ENCODE measurements at places on chromosomes 1 and 21. TPM values are rescaled to one million over a fixed set of nuclear protein-coding genes. Genes with fewer than 3 reads are reported as not detected.

Gene TFAP2E
- polyA plus RNA-seq = not detected

Gene KCNC4
- 3.7 TPM for polyA plus RNA-seq

Gene ATP1A2
- polyA plus RNA-seq = 1.9 TPM

Gene C1orf87
- polyA plus RNA-seq = not detected

Gene TRIM67
- polyA plus RNA-seq = 0.21 TPM

Gene TAF13
- polyA plus RNA-seq = 37.9 TPM

GRCh38 chr21:42544544-42544943, 30.9 kb downstream of the SLC37A1 start:
- no peak overlapping the region for H3K4me3 ChIP-seq
- H3K27me3 ChIP-seq = no peaks in the 10 kb centered on the region
- DNase-seq = no peak

DNA sequence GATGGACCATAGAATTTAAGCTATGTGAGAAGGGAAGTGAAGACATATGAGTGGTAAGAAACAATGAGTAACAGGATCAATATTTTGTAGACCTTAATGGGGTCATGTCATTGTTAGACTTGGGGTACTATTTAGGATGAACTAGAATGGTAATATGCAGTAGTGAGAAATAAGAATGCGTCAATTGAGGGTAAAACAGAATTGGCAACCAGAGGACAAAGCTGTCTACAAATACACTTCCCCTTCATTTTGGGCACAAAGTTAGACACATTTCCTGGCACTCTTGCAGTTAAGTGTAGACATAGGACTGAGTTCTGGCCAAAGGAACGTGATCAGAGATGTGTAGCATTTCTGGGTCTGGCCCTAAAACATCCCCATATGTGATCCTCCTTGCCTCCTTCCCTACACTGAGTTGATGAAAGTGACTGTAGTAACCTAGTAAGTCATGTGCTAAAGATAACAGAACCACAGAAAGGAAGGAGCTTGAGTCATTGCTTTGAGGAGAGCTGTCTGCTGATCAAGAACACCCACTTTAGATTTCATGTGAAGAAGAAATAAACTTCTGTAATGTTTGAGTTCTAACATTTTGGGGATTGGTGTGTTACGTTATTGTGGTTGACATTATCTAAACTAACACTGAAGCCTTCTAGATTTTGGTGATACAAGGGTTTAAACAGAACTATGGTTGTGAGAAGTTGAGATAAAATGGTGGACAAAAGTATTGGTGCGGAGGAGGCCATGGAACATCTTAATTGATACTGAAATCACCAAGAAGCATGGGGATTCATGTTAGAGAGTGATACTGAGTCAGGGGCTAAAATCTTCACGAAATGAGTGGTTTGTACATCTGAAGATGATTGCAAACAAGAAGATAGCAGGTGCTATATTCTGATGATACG, 41.7 kb downstream of the CD55 start:
- H3K27me3 ChIP-seq = no peaks in the 10 kb centered on the region
- H3K36me3 ChIP-seq = no peaks in the 10 kb centered on the region
- DNase-seq = no peak
- no peak overlapping the region for H3K27ac ChIP-seq
- H3K4me3 ChIP-seq = no peak overlapping the region

DNA sequence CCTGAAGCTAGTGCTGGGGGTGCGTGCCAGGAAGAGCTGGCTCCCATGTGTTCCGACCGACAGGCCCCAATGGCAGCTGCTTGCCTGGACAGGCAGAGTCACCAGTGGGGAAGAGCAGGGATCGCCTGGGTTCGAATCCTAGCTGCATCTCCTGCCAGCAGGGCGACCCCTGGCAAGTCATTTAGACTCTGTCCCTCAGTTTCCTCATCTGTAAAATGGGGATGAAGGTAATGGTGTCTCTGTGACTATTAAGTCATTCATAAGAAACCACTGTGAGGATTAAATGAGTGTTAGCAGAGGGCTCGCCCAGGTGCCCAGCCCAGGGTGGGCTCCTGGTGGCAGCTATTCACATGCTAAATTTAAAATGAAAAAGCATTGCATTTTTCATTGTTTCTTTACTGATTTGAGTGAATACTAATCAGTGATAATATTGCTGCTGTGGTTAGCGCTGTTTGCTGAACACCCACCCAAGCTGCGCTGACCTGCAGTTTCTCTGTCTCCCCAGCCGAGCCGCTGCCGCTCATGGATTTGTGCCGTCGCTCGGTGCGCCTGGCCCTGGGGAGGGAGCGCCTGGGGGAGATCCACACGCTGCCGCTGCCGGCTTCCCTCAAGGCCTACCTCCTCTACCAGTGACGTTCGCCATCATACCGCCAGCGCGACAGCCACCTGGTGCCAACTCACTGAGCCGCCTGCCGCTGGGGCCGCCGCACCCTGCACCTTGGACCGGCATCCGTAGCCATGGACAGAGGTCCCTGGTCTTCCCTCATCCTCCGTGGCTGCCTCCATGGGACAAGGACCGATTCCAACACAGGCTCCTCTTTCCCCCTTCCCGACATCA, 74.5 kb downstream of the SPSB1 start:
- H3K4me3 ChIP-seq = no peak overlapping the region
- no peak overlapping the region for H3K27ac ChIP-seq
- peaks cover 7% of the 10 kb centered on the region for H3K4me1 ChIP-seq

DNA sequence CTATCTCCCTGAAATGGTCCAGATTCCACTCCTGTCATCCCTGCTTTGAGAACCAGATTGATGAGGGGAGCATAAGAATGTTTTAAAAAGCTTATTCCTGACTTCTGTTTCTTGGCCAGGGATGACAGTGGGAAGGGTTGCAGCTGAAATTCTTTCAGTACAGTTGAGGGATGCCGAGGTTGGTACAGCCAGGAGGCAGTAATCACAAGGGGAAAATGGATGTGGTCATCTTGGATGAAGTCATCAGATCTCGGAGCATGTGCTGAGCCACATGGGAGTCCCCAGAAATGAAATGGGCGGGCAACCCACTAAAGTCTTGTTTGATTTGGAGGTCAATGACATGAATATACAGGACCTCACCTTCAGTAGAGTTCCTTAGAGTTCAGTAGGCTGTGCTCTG, 18.7 kb upstream of the PLA2G2E start:
- H3K4me3 ChIP-seq = no peak overlapping the region
- H3K36me3 ChIP-seq = no peaks in the 10 kb centered on the region
- DNase-seq = no peak
- H3K4me1 ChIP-seq = no peaks in the 10 kb centered on the region
- no peaks in the 10 kb centered on the region for H3K27me3 ChIP-seq

GRCh38 chr1:95604771-95605170, 370.8 kb downstream of the RWDD3 start:
- H3K27ac ChIP-seq = no peak overlapping the region
- no peaks in the 10 kb centered on the region for H3K4me1 ChIP-seq

DNA sequence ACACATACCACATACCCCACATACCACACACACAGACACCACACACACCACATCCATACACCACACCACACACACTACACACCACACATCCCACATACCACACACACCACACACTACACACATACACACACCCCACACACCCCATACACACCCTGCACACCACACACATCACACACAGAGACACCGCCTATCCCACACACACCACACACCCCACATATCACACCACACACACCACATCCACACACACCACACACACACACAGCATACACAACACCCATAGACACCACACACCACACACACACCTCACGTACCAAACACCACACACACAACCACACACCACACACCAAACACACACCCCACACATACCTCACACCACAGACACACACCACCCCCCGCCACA, 68.3 kb downstream of the SLC9A1 start:
- H3K27me3 ChIP-seq = no peaks in the 10 kb centered on the region
- H3K4me1 ChIP-seq = no peaks in the 10 kb centered on the region
- H3K4me3 ChIP-seq = no peak overlapping the region

DNA sequence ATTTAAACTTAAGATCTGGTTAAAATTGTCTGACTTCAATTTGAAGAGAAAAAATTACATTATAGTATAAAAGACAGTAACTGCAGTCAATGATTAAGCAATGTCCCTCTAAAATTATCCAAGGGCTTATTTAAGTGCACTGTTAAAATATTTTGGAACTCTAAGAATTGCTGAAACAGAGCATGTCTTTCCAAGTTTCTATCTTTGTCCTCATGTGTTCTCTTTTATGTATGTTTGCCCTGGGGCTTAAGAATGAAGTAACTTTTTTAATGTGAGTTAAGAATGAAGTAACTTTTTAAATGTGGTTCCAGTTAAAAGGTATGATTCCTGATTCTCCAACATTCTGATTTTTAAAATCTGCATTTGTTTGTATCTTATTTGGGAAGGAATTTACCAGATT, 69.0 kb upstream of the MARK1 start:
- no peaks in the 10 kb centered on the region for H3K27me3 ChIP-seq
- H3K36me3 ChIP-seq = no peaks in the 10 kb centered on the region
- peaks cover 6% of the 10 kb centered on the region for H3K4me1 ChIP-seq
- DNase-seq = no peak

GRCh38 chr1:193318347-193318746, 131.9 kb upstream of the B3GALT2 start:
- H3K4me3 ChIP-seq = no peak overlapping the region
- no peaks in the 10 kb centered on the region for H3K27me3 ChIP-seq
- peaks cover 8% of the 10 kb centered on the region for H3K4me1 ChIP-seq
- DNase-seq = no peak

GRCh38 chr21:36658926-36659325, 40.0 kb upstream of the SIM2 start:
- no peaks in the 10 kb centered on the region for H3K4me1 ChIP-seq
- H3K27ac ChIP-seq = no peak overlapping the region
- H3K27me3 ChIP-seq = no peaks in the 10 kb centered on the region
- no peak overlapping the region for H3K4me3 ChIP-seq
- DNase-seq = no peak

DNA sequence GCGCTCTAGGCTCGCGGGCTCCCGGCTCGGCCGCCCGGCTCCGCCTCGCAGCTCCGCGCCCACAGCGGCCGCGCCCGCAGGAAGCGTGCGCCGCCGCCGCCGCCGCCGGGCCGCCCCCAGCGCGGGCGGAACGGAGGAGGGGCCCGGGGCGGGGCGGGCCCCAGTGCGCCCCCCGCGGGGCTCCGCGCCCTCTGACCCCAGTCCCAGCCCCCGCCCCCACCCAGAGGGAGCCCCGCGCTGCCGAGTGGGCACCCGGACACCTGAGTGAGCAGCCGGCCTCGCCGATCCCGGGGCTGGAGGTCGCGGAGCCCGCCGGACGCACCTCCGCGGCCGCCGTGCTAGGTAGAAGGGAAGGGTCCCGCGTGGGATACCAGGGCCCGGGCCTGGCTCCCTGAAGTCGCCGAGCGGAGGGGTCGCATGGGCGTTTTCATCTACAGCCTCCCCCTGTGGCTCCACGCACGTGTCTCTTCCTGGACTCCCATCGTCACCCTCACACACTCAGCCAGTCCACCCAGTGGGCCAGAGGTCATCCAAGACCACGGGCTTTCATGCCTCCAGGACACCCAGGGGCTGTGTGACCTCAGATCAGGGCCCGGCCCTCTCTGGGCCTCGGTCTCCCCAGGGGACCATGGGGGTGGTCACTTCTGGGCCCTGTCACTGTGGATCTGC, at the start of gene SDC3:
TSS of gene SDC3 (minus strand) at position 63 of the 669 bp plus-strand sequence. CDS start 172 bp downstream, outside the sequence.
- peak within 1 kb of the TSS; percentile 65 for H3K4me3 ChIP-seq
- no peak within 1 kb of the TSS for H3K27ac ChIP-seq
- peaks cover 3% of the 10 kb centered on the region for H3K36me3 ChIP-seq

DNA sequence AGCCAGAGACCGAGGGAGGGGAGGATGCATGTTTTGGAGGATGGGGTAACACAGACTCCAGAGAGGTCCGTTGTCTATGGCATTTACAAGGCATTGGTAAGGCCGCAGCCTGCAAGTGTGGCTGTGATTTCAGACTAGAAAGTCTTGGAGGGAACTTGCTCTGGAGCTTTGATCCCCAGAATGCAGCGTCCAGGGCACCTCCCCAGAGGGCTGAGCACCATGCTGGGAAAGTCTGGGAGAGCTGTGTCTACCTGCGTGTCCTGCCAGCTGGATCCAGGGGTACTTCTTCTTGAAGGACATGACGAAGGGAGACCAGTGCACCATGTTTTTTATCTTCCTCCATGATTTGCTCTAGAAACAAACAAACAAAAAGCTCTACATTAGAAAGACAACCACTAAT, 90.7 kb downstream of the ITPKB start:
- no peaks in the 10 kb centered on the region for H3K27me3 ChIP-seq
- peaks cover 52% of the 10 kb centered on the region for H3K36me3 ChIP-seq
- no peak for DNase-seq
- no peak overlapping the region for H3K4me3 ChIP-seq
- H3K27ac ChIP-seq = no peak overlapping the region

DNA sequence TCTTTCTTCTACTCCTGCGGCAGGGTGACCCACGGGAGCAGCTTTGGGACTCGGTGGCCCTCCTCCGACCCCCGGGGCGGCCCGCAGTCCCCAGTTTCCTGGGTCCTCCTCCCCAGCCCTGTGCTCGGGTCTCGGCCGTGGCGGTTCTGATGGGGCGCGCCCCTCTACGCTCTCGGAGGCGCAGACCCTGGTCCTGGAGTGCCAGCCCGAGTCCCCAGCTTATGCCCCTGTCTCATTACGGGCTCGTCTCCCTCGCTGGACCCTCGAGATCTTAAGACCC, 430 bp downstream of the BTG2 start:
- H3K4me1 ChIP-seq = peaks cover 10% of the 10 kb centered on the region
- peak overlapping the region; percentile 88 for H3K4me3 ChIP-seq
- H3K27me3 ChIP-seq = no peaks in the 10 kb centered on the region

DNA sequence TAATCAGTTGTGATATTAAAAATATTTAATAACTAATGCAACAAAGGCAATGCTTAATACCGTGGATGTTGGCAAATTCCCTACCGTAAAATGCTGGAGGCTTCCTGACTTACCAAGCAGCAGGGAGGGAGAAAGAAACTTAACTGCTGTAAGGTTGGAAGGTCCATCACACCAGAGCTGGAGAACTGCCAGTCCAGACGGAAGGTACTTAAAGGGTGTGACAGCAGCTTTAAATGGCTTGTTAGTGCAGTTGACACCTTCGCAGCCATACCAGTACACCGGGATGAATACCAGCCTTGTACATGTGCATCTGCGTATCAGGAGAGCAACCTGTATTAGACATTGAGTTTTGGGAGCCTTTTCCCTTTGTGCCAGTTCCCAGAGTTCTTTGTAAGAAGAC, 269.5 kb upstream of the NCAM2 start:
- H3K4me1 ChIP-seq = no peaks in the 10 kb centered on the region
- no peak overlapping the region for H3K4me3 ChIP-seq
- no peaks in the 10 kb centered on the region for H3K27me3 ChIP-seq
- H3K36me3 ChIP-seq = no peaks in the 10 kb centered on the region

DNA sequence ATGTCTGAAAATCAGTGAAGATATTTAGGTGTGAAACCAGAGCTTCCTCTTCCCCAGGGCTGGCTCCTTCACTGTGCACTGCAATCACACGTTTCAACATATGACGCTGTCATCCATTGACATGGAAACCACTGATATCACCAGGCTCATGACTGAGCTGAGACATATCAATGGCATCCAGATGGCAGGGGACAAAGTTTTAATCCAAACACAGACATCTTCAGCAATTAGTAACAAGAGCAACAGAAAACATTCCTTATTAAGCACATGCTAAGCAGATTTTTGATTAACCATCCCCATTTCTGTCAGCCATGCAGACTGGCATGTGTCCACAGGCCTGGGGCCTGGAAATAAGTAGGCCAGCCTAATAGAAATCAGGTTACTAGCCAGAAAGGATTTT, 108.0 kb upstream of the ADAR start:
- H3K4me1 ChIP-seq = no peaks in the 10 kb centered on the region
- H3K36me3 ChIP-seq = no peaks in the 10 kb centered on the region
- H3K4me3 ChIP-seq = no peak overlapping the region
- DNase-seq = peak; percentile 55
- H3K27ac ChIP-seq = no peak overlapping the region

Data from small intestine (tissue), 16 donors.